ENCODE measurements at places on chromosomes 2 and 18.

GRCh38 chr2:145654746-145655145 lies 1134.8 kb upstream of the ZEB2 start:
- no peak for DNase-seq

GRCh38 chr2:116074161-116074560 lies 1631.7 kb downstream of the DPP10 start:
- no peak for DNase-seq

DNA sequence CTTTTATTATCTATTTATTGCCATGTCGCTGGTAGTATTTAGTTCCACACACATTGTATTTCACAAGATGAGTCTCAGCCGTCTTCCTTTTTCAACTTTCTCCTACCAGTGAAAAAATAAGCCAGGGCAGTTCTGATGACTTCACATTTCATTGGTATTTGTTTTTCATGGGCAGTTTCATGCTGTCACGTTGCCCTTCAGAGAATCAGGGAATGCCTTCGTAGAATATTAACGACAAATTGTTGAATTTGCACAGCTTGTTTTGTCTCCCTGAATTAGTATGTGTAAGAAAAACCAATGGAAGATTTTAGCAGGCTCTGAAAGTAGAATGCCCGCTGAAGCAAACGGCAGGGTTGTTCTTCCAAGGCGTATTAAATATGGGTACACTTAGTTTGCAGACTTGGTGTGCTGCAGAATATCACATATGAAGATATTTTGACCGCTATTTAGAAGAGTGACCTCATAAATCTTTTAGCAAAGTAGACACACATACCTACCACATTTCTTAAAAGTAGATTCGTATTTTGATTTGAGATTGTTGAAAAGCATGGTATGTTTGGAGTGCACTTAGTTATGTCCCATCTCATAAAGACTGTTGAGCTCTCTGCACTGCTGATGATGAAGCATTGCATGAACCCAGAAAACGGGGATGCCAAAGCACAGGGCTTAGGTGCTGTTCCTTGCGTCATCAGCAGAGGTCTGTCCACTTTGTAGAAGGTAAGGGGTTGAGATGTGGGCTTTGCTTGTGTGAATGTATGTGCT lies 2.9 kb downstream of the NEDD4L start:
- DNase-seq = no peak

DNA sequence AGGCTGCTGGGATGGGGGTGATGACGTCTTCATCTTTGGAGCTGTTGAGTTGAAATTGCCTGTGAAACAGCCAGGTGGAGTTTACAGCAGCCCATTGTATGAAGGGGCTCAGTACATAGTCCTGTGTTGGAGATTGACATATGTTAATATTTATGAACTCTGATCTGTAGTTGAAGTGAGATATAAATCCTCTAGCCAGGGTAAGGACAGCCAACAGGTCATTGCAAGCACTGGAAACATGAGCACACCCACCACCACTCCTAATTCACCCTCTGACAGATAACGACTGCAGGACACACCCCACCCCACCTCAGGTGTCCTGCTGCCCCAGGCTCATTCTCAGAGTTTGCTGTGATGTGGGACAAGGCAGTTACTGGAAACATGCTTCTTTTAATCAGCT lies 112.4 kb upstream of the TRIB2 start:
- DNase-seq = no peak

- DNase-seq = no peak
These were observed 37.6 kb upstream of the PLEKHM3 start for GRCh38 chr2:208062961-208063360.

DNA sequence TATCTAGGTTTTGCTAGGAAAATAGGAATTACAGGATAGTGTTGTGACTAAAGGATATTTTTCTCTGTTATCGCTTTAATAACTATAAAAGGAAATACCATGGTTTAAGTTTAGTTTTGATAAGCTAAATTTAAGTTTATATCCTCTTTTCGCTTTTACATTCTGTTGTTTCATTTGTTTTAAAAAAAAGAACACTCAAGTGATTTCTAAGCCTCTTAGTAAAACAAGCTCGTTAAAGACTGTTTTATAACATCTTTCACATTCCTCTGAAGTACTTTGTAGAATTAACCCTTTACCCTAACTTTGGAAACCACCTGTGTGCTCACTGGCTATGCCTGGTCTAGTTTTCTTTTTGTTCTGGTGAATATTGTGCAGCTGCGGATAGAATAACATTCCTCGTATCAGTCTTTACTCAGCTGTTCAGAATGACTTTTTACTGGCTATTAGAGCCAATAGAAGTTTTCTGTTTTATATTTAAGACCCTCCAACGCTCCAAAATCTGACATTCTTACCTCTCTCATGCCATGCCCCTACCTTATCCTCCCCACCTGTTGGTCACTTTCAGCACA lies 183.1 kb downstream of the PTPRM start:
- DNase-seq = no peak

- no peak for DNase-seq
These were observed 26.3 kb downstream of the PRELID3A start for GRCh38 chr18:12433829-12434540.

DNA sequence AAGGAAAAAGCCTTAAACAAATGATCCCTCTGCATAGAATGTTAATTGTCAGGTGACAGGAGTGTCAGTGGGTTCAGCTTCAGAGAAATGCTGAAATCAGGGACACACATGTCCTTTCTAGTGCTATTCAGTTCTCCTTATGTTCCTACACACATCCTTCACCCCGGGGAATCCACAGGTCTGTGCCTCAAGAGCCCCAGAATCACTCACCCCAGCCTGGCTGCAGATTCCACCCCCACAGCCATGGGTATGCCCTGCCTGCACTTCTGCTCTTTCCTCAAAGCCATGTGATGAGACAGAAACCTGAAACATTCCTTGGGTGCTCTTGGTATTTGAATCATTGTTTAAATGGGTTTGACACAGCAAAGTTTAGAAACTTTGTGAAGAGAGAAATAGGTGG lies 27.4 kb upstream of the FZD7 start:
- DNase-seq = no peak

- DNase-seq = no peak
These were observed 41.0 kb downstream of the PTGR3 start for GRCh38 chr18:75167759-75168618.

- no peak for DNase-seq
These were observed 184.0 kb downstream of the CELF4 start for GRCh38 chr18:37381554-37381953.

- no peak for DNase-seq
These were observed 197.5 kb downstream of the LTBP1 start for GRCh38 chr2:33144243-33144642.
